ENCODE measurements at places on chromosomes 1 and 21.

GRCh38 chr1:50454911-50455310, 31.7 kb upstream of the DMRTA2 start:
- no peak for DNase-seq

- DNase-seq, result no peak
These were observed 53.0 kb downstream of the HMCN1 start for GRCh38 chr1:185787238-185787637.

GRCh38 chr21:36852864-36853263, 113.6 kb downstream of the HLCS start:
- DNase-seq, result no peak

GRCh38 chr1:210779269-210779668, 354.7 kb downstream of the KCNH1 start:
- DNase-seq, result no peak

- no peak for DNase-seq
These were observed 10.9 kb upstream of the GALNT2 start for GRCh38 chr1:230056098-230056497.

GRCh38 chr1:233897325-233898162, 6.9 kb upstream of the SLC35F3 start:
- DNase-seq, result no peak

- DNase-seq, result no peak
These were observed 20.7 kb upstream of the PRSS38 start for GRCh38 chr1:227794817-227795192.

GRCh38 chr1:94111879-94112278, 9.1 kb downstream of the ABCA4 start:
- no peak for DNase-seq

DNA sequence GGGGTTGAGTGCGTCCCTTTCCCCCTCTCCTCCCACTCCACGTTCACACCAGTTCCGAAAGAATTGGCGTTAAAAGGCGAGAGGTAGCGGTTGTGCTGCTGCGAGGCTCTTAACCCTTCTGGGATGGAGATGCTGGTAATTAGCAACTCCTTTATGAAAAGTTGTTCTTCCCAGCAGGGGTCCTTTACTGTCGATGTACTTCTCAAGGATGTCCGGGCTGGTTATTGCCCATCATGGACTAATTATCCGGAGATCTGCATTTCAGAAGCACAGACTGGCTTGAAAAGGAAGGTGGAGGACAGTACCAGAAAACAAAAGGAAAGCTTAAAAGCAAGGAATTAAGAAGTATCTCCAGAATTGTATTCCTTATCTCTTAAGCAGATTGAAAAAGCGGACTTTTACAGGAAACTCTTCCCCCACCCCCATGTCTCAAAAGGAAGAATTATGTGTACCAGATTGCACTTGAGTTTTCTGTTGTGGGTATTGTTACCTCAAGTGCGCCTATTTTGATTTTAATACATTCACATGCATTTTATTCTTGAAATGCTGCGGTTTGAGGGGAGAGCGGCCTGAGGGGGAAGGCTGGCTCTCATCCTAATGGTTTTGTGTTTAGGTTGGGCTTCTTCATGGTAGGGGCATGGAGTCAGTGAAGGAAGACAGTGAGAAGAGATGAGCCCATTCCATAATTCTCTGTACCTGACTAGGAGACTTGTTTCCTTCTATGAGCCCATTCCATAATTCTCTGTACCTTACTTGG, 1.5 kb downstream of the AK4 start:
- no peak for DNase-seq

GRCh38 chr1:245600658-245601057, 445.9 kb downstream of the KIF26B start:
- DNase-seq, result no peak

DNA sequence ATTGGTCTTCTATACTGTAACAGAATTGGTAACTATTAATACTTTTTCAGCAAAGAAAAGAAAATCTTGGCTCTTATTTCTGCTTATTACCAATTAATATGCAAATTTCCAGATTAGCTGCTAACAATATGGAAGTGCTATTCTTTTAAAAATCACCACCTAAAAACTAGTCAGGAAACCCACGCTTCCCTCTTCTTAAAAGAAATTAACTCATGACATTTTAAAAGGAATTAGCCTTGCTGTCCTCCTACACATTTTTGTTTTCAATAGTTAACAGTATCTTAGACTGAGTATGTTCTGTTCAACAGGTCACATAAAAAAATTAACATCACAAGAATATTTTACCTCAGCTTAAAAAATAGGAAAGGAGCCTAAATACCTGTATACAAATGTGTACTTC, 27.3 kb downstream of the ABL2 start:
- DNase-seq, result no peak

GRCh38 chr1:68308034-68308433, 75.7 kb upstream of the WLS start:
- DNase-seq, result no peak

DNA sequence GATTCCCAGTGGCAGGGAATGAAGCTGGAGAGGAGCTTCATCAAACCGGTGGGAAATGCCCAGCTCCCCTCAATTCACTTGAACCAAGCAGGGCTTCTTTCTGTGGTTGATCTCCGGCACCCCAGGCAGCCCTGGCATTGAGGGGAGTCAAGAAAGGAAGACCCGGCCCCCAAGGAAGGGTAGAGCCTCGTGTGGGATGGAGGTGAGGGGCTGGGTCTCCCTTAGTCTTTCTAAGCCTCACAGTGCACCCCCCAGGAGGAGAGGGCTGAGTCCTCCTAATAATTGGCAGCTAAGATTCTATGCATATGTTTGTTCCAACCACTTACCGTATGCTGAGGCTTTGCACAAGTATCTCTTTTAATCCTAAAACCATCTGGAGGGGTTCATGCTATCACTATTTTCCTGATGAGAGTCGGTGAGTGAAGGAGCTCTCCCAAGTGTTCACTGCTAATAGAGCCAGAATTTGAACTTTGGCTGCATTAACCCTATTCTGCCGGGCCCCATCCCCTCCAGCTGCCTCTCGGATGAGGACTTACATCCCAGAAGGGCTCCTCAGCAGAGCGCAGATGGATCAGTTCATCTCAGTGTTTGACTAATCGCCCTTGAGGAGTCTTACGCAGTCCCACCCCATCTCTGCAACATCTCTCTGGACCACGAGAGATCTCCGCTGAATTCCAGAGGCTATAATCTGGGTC, 33.1 kb upstream of the TMEM51 start:
- DNase-seq, result no peak

Measured in hindlimb muscle (tissue), 1 donor.